Activated T-cell treated with anti-CD3 and anti-CD28 coated beads for 1 hour (primary cell): ENCODE measurements at places on chromosomes 6 and 20.

- no peak for DNase-seq
Measured at GRCh38 chr6:163180874-163181541, 233.5 kb upstream of the QKI start.

GRCh38 chr6:157679605-157680580 is 143.2 kb upstream of the SNX9 start:
- DNase-seq = no peak

- DNase-seq = no peak
Measured at GRCh38 chr6:53938810-53939209, 144.0 kb downstream of the LRRC1 start.

DNA sequence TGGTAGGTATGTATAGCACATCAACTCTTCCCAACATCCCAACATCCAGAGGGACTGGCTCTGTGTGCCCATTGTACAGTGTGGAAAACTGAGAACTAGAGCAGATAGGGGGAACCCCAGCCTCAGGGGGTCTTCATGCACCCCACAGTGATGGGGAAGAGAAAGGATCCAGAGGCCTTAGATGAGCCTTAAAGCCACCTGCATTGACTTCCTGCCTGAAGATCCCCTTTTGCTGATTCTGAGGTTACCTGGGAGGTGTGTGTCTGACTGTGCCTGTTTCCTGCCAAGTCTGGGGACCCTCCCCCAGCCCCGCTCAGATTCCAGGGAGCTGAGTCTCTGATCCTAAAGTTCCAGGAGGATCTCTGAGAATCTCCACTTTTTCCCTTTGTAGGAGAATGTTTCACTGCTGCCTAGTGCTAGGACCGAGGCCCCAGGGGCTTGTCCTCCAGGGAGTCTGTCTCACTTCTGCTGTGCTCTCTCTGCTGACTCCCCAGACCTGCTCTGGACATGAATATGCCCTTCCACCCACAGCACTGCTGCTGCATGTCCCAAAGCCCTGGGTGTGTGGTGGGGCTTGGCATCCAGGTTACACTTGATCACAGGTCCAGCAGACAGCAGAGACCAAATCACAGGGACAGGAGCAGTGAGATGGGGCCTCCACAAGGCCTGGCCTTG is 12.8 kb upstream of the PGC start:
- DNase-seq = no peak

- no peak for DNase-seq
Measured at GRCh38 chr6:93859971-93860370, 440.6 kb upstream of the EPHA7 start.

DNA sequence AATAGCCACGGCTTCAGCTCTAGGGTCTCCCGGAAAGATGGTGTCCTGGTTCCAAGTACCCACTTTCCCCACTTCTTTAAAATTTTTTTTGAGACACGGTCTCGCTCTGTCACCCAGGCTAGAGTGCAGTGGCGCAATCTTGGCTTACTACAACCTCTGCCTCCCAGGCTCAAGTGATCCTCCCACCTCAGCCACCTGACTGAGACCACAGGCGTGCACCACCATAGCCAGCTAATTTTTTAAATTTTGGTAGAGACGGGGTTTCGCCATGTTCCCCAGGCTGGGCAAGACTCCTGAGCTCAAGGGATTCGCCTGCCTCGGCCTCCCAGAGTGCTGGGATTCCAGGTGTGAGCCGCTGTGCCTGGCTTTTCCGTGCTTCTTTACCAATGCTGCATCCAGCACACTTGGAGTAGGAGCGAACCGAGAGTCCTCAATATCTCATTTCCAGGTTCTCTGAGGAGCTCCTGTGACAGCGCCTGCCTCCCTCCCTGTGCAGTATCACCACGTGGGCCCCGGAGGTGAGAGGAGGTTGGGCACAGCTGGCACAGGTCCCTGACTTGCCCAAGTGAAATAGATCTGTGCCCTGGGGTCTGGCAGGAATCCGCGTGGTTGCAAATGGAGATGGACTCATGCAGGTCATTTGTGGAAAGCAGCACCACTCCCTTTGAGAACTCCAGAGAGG is 37.3 kb downstream of the EZR start:
- DNase-seq = no peak

- DNase-seq = no peak
Measured at GRCh38 chr6:157432231-157432891, 51.4 kb downstream of the ZDHHC14 start.

DNA sequence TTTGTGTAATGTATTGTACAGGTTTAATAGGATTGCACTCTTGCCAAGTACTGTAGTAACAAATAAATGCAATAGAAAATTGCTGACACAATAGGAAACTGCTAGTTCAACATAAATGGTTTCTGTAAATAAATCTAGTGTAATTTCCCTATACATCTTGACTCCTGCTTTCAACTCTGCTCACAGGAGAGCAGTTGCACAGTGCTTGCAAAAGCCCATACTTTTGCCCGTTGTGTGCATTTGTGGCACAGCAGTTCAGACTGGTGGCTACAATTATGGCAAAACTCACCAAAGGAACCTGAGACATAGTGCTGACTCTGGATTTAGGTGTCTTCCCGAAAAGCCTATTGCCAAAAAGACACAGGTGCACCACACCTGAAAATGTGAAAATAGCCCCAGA is 953.3 kb upstream of the SLC35B3 start:
- DNase-seq = no peak

GRCh38 chr20:39356908-39357307 is 394.8 kb downstream of the DHX35 start:
- DNase-seq = no peak

DNA sequence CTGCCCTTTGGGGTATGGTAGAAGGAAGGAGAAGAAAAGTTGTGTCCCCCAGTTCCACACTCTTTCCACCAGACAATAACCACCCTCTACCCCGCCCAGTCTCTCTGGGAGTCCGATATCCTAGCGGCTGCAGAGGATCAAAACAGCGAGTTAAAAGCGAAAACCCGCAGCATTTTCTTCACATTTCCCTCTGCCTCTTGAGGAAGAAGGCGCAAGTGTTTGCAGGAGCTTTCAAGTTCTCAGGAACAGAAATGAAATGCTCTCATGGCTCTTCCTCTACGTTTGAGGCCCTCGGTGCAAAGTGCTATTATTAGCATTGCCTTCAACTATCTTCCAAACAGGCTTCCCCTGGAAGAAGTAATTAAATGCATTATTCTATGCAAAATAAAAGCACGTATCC is 52.2 kb upstream of the CCDC167 start:
- no peak for DNase-seq

GRCh38 chr6:38503032-38503773 is 136.5 kb downstream of the BTBD9 start:
- DNase-seq = no peak

DNA sequence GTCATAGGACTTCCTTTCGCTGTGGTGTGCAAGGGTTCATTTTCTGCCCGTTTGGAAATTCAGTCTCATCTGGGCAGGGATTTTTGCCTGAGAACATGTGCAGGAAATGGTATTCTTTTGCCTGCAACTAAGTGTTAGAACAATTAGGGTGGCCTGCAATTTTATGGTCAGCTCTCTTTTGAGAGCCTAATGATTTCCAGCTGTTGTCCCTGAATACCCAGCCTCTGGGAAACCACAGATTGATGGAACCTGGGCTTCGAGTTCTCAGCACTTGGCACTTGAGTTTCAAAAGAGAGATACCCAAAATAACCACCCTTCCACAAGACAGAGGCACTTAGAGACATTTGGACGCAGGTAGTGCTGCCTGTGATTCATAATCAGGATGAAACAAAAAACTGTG is 217.2 kb upstream of the FOXA2 start:
- no peak for DNase-seq

- DNase-seq = no peak
Measured at GRCh38 chr6:487956-488355, 96.4 kb downstream of the IRF4 start.

DNA sequence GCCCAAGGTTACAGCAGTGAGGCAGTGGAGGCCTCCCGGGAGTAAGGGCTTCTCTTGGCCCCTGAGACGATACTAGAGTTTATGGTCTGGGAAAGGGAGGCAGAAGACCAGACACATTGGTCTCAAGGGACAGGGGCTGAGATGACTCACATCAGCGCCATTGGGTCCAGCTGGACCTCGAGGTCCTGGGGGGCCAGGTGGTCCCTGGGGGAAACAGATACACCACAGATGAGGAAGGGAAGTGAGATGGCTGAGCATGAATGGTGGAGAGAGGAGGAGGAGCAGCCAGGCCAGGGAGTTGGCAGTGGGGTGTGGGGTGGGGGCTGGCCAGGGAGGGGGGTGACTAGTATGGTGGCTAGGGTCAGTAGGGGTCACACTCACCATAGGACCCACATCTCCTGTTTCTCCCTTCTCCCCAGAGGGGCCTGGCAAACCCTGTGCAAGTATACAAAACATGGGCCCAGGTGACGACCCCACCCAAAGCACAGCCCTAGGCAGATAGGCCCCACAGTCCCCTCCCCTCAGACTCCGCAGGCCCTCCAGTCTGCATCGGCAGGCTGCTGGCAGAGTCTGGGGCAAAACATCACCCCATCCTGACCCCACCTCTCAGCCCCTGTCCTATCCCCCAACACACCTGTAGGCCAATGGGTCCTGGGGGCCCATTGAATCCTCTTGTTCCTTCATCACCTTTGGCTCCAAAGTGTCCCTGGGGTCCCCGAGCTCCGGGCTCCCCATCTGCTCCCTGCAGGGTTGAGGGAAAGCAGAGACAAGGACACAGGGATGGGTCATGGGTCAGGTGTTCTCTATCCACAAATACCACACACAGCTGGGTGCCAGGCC is 21.9 kb downstream of the COL11A2 start:
- no peak for DNase-seq

GRCh38 chr6:105014954-105015353 is 58.0 kb downstream of the LIN28B start:
- no peak for DNase-seq

- DNase-seq = no peak
Measured at GRCh38 chr20:48364688-48365421, 462.9 kb downstream of the PREX1 start.

DNA sequence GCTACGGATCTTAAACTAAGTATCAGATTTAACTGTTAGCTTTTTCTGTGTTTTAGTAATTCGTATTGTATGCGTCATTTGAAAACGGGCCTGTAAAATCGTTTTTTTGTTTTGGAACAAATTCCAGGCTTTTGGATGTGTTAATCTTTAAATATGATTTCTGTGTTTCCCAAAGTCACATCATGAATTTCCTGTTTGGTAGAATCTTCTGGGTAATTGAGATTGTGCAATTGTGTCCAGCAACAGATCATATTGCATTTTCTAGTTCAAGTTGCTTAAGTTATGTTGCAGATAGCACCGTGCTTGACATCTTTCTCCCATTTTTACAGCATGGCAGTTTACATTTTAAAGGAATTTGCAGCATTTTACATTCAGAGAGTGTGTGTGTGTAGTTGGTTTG is 1.9 kb downstream of the MAPK14 start:
- DNase-seq = no peak

DNA sequence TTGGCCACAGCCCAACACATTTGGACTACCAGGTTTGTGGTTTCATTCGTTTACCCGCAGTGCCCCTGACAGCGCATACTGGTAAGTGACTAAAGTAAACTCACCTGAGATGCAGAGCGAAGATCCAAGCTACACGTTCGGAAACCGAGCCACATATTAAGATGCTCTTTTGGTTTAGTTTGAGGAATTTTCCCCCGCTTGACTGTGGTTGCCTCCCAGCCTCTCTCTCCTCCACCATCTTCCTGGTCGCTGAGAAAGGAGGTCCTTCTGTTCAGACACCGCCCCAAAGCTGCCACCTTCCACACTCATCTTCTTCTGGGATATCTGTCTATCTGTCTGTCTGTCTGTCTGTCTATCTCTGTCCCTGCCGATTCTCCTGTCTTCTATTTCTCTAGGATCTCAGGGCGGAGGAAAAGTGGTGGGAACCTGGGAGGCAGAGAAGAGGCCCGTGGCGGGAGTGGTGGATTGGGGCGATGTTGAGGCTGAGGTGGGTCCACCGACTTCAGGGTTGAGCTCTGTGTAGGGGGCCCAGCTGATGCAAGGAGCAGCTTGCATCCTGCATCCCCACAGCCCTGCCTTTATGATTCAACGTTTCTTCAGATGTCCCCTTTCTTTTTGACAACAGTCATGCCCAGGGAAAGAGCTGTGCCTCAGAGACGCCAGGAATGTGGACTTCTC is 196.9 kb upstream of the ZNF184 start:
- DNase-seq = no peak

DNA sequence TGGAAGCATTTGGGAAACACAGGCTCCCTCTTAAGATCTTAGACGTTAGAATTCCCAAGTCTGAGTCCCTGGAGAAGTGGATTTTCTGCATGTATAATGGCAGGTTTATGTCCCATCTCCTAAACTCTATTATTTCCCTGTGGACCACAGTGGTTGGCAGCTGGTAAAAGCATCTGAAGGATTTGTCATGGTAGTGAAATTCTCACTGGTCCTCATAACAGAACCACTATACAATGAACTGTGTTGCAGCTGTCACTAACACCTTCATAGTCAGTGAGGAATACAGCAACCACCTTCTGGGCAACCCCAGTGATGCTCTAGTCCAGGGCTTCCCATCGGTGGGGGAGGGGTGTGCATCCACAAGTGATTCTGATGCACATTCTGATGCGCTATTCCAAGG is 396.9 kb downstream of the ZFAND3 start:
- no peak for DNase-seq

GRCh38 chr6:99790679-99791078 is 184.0 kb downstream of the PRDM13 start:
- no peak for DNase-seq

- no peak for DNase-seq
Measured at GRCh38 chr6:157382821-157383220, 1.8 kb downstream of the ZDHHC14 start.

DNA sequence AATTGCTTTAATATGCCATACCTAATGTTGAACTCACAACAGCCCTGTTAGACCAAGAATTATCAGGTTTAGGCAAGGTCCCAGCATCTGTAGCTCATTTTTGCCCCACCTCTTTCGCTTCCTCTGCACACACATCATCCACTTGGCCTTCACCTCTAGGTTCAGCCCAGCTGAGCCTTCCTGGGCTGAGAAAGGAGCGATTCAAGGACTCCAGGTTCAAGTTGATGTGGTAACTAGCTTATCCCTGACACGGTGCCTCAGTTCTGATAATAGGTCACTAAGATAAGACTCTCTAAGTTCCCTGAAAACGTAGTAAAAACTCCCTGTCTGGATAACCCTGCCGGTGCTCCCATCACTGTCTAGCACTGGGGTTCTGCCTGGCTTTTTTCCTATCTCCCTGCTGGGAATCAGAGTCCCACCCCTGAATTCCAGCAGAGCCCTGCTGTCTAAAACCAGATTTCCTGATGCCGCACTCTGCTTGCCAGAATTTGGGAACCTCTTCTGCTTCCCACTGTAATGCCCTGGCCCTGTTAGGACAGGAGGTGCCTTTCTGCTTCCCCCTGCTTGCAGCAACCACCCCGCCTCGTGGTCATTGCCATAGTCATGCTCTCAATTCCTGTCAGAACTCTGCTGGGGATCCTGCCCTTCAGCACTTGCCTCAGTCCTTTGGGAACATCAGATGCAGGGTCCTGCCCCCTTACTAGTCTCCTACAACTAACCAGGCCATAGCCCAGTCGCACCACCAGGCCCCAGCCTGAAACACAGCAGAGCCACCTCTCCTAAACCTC is 47.6 kb downstream of the ALDH8A1 start:
- no peak for DNase-seq
